ENCODE measurements at places on chromosomes 5 and 9.

- DNase-seq: no peak
These were observed 69.4 kb upstream of the PANK3 start for GRCh38 chr5:168648576-168648975.

GRCh38 chr5:150350524-150351344, 6.8 kb upstream of the TCOF1 start:
- peak; percentile 79 for DNase-seq

- DNase-seq: peak; percentile 28
These were observed 608 bp downstream of the ELOVL7 start for GRCh38 chr5:60843386-60843935.

DNA sequence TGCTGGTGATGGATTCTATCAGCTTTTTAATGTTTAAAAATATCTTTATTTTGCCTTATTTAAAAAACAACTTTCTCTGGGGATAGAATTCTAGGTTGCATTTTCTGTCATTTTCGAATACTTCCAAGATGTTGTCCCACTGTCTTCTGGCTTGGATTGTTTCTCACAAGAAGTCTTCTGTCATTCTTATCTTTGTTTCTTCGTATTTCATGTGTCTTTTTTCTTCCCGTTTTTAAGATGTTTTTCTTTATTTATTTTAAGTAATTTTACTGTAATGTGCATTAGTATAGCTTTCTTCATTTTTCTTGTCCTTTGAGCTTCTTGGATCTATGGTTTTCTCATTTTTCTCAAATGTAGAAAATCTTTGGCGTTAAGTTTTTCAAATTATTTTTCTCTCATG, 19.1 kb downstream of the STX17 start:
- no peak for DNase-seq

DNA sequence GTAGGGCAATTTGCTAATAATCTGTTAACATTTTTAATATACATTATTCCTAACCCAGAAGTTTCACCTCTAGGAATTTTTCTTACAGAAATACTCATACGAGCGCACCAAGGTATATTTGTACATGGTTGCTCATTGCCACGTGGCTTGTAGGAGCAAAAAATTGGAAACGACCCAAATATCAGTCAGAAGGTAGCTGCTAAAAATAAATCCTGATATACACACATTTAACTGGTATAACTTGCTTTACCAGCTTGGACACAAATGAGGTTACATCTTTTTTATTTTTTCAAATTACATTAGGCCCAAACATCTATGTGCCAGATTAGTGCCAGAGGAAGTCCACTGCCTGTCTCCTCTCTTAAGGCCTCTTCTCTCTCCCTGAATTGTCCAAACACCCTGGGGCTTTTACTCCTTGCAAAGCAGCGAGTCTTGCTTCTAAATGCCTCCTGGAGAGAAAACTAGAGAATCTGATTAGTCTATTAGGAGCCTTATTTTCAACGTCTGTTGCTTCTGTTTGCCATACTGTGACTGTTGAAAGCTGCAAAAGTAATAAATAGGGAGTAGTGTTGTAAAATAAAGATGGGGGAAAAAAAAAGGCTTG, 92.0 kb upstream of the SSBP2 start:
- DNase-seq: no peak

DNA sequence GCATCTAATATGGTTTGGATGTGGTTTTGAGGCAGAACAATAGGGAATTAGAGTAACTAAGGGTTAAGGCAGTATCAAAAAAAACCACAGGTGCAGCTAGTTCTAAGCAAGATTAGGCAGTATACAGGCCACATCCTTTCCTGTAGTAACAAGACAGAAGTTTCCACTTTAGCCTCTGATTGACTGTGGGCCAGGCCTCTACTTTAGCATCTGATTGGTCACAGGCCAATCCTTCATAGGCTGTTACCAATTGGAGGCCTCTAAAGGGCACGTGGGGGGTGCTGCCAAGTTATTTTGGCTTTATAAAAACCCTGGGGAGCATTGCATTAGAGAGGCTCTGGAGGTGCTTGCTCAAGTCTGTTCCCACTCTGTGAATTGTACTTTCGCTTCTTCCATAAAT, 144.1 kb upstream of the ST8SIA4 start:
- DNase-seq: no peak

DNA sequence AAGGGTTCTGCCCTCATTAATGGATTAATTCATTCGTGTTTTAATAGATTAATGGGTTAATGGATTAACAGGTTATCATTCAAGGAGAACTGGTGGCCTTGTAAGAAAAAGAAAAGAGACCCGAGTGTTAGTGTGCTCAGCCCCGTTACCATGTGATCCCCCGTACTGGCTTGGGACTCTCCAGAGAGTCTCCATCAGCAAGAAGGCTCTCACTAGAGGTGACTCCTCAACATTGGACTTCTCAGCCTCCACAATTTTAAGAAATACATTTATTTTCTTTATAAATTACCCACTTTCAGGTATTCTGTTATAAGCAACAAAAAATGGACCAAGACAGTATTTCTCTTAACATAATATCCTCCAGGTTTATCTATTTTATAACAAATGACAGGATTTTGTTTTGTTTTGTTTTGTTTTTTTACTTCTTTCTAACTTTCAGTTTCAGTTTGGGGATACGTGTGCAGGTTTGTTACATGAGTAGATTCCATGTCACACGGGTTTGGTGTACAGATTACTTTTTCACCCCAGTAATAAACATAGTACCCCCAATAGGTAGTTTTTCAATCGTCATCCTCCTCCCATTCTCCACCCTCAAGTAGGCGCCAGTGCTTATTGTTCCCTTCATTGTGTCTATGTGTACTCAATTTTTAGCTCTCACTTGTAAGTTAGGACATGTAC, 456.1 kb downstream of the DNAH5 start:
- DNase-seq: no peak

DNA sequence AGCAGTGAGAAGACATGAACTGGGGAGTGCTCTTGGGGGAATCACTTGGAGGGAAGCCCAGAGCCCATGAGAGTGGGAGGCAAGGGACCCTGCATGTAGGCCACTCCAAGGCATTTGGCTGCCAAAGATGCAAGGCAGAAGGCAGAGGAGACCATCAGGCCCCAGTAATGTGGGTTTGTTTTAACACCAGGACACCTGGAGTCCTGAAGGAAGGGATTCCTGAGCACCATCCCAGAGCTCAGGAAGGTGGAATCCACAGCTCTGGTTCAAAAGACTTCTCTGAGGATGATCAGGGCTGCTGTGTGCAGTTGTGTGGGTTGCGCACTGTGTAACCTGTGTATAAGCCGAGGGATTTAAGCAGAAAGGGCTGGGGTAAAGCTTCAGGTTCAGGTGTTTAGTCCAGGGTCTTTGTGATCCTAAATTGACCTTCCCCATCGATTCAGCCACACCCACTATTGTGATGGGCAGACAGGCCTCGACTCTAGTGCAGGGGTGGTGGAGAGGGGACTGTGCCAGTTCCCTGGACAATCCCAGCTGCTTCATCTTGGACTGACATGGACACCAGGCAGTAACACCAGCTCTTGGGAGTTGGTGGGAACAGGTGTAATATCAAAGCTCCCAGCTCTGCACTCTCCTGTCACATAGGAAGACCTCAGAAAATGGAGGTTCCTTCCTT, 11.0 kb downstream of the B4GALT7 start:
- DNase-seq: no peak

- no peak for DNase-seq
These were observed 42.3 kb downstream of the COL23A1 start for GRCh38 chr5:178547753-178548415.

DNA sequence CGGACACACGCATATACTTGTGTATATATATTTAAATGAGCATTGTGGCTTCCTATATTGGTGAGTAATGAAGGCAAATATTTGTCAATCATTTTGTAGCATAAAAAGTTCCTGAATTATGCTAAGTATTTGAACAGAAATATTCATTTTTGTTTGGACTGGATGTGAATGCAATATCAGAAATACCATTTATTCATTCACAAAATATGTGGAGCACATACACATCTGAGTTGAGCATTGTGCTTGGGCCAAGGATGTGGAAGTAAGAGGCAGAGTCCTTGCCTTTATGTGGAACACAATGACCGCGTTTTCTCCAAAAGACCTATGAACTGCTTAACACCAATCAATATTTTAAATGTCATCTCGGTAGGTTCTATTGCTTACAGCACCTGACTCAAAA, 1086.5 kb downstream of the NR2F1-AS1 start:
- no peak for DNase-seq

- no peak for DNase-seq
These were observed 305.8 kb downstream of the PDE4D start for GRCh38 chr5:59587489-59588337.

- no peak for DNase-seq
These were observed 425.1 kb downstream of the ARHGEF28 start for GRCh38 chr5:74051076-74051475.
